ENCODE measurements at places on chromosomes 12 and 14. TPM values are rescaled to one million over a fixed set of nuclear protein-coding genes. Genes with fewer than 3 reads are reported as not detected.

GRCh38 chr14:38124506-38124905 lies 83.2 kb upstream of the SSTR1 start:
- no peak for DNase-seq

- DNase-seq: no peak
These were observed 30.3 kb upstream of the WDR89 start for GRCh38 chr14:63671987-63672386.

DNA sequence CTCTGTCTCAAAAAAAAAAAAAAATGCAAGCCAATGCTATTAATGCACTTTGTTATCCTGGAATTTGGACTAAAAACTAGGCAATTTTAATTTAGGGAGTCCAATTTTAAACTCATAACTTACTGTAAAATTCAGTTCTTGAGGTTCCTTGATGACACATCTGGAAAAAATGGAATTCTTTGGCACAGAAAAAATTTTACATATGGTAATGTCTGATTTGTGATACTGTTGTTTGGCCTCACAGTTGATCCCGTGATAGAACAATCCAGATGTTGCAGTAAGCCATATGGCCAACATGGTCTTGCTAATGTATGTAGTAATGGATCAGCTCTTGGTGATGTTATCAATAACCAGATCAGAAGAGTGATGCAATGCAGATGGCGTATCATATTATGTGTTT lies 1089.8 kb downstream of the FLRT2 start:
- DNase-seq: no peak

GRCh38 chr12:113297621-113298471 lies 37.1 kb downstream of the SLC8B1 start:
- DNase-seq: peak; percentile 47

- no peak for DNase-seq
These were observed 13.9 kb upstream of the UBC start for GRCh38 chr12:124928095-124928911.

GRCh38 chr12:14656846-14657245 lies 39.6 kb downstream of the GUCY2C start:
- peak; percentile 68 for DNase-seq

- DNase-seq: peak; percentile 90
These were observed 38.5 kb downstream of the SPTB start for GRCh38 chr14:64841121-64841651.

Gene MSI1
- 104 TPM for total RNA-seq

DNA sequence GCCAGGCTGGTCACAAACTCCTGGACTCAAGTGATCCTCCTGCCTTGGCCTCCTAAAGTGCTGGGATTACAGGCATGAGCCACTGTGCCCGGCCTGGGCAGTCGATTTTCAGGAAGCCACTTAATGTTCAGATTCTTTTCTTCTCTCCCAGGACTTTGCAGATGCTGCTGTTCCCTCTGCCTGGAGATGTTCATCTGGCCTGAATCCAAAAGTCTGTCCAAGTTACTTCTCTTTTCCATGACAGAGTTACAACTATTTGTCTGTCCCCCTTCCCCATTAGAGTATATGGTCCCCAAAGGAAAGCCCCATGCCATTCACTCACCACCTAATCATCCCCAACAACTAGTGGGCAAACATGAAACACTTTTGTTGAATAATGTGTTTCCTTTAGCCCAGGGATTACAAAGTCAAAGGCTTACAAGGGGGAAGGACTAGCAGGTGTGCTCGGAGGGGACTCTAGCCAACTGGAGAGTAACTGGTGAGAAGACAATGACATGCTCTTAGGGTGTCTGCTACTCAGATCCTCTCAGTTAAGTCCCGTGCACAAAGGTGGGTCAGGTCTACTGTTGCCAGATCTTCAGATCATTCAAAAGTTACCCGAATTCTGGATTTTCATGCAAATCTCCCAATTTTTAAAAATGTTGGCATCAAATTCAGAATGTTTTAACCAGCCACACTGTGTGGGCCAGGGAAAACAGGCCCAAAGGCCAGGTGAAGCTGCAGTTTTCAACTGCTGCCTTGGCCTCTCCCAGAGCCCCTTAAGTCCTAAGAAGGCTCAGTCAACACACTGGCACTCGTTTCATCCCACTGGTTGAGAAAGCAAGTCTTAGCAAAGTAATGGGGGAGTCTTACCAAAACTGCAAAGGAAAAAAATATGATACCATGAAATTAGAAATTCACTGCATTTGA lies 29.6 kb downstream of the NUDT4 start:
- DNase-seq: peak; percentile 44

Gene C12orf56
- 4.5 TPM for total RNA-seq

Gene KLRC1
- not detected for total RNA-seq

DNA sequence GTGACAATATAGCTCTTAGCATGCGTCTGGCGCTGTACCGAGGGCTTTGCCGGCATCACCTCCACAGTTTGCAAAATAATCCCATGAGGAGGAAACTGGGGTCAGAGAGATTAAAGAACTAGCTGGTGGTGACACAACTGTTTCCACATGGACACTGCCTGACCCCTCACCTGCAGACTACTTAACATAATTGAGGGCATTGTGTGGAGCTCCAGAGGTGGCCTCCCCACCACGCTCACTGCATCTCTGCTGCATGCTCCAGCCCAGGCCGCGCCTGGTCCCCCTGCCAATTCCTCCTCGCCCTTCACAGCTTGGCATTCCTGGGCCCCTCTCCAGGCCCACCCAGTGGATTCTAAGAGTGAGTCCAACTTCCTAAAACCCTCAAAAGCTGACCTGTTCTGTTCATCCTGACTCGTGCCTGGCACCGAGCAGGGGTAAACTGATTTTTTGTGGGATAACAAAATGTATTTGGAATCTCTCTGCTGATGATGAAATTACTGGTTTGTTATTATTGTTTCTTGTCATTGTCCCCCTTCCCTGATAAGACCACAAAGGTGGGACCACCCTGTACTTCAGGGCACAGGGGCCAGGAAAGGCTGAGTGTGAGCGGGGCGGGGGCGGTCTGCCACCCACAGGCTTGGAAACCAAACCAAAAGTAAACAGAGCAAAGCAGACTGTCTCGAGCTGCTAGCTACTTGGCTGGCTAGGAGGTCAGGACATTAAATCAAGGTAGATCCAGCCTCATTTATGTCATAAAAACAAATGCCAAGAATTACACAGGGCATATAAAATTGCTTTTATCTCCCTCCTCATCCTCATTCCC lies 40.6 kb downstream of the CHGA start:
- no peak for DNase-seq

Gene ACVRL1
- 0.19 TPM for total RNA-seq

DNA sequence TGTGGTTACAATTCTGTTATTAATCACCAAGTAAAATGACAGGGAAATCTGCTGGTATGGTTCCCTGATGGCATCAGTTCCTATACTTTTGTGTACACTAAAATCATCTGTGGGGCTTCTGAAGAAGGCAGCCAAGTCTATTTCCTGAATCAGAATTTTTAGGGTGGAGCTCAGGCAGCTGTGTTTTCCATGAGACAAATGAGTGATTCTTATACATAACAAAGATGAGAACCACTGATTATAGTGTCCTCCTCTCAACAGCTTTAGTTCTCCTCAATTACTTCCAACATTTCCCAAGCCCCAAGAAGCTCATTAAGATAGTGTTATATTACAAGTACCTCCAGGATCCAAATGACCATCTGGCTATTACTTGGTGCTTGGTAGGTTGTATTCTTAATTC lies 64.5 kb upstream of the USP44 start:
- DNase-seq: no peak

DNA sequence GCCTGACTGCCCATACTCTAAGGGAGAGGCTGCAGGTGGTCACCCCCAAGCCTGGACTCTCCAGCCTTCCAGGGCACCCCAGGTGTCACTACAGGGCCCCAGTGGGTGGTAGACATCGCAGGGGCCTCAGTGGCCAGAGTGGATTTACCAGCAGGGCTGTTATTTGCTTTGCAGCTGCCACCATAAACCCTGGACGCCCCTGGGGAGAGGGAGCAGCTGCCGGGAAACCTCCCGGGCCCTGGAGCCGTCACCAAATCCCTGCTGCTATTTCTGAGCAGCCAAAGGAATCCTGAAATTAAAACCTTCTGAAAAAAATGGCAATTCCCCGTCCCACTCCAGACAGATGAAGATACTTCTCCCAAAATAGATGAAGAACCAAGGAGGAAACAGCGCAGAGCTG lies 13.9 kb downstream of the TMEM119 start:
- DNase-seq: no peak

- no peak for DNase-seq
These were observed 1.1 kb downstream of the HOXC4 start for GRCh38 chr12:54054742-54055194.

Gene KRT6A
- total RNA-seq: not detected

- no peak for DNase-seq
These were observed 46.8 kb upstream of the PCED1B start for GRCh38 chr12:47032644-47033043.

Gene GPR162
- 15.0 TPM for total RNA-seq

DNA sequence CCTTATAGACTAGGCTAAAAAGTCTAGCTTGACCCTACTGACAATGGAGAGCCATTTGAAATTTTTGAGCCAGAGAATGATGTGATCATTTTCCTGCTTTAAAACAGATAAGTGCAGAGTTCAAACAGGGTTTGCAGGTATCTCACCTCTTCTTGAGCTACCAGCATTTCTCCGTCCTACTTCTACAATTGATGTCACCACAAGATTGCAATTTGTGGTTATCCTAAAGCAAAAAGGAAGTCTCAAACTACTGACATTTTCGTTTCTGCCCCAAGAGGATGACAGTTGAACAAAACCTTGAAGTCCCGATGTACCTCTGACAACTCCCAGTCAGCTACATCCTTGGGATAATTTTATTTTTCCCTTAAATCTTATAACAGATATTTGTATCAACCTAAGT lies 86.7 kb downstream of the PTGER2 start:
- DNase-seq: no peak

Gene EEA1
- 25.8 TPM for total RNA-seq

Gene TAC3
- total RNA-seq: 1.8 TPM

GRCh38 chr14:101619484-101619883 lies 58.2 kb downstream of the DIO3 start:
- no peak for DNase-seq

- no peak for DNase-seq
These were observed 3.8 kb upstream of the BRF1 start for GRCh38 chr14:105304565-105304964.

DNA sequence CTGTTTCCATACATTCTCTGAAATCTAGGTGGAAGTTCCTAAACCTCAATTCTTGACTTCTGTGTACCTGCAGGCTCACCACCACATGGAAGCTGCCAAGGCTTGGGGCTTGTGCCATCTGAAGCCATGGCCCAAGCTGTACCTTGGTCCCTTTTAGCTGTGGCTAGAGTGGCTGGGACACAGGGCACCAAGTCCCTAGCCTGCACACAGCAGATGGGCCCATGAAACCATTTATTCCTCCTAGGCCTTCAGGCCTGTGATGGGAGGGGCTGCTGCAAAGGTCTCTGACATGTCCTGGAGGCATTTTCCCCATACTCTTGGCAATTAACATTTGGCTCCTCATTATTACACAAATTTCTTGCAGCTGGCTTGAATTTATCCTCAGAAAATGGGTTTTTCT lies 40.0 kb upstream of the COCH start:
- DNase-seq: no peak

Gene KRT73
- not detected for total RNA-seq

GRCh38 chr12:22653791-22654190 lies 28.8 kb downstream of the ETNK1 start:
- DNase-seq: no peak

Gene GALNT16
- 6.8 TPM for total RNA-seq

Gene ZDHHC22
- total RNA-seq: 1.9 TPM

GRCh38 chr12:120290609-120291305 lies 946 bp downstream of the RNU4-2 start:
- peak; percentile 86 for DNase-seq

GRCh38 chr12:80625901-80626300 lies 81.5 kb upstream of the MYF6 start:
- DNase-seq: no peak

Gene KLRG1
- 0.89 TPM for total RNA-seq

Data from endodermal cell (in vitro differentiated cells).